RPMI7951 (cell line): ENCODE measurements at places on chromosomes 5 and 9.

GRCh38 chr9:6984941-6985578 lies 227.3 kb downstream of the KDM4C start:
- DNase-seq = no peak

DNA sequence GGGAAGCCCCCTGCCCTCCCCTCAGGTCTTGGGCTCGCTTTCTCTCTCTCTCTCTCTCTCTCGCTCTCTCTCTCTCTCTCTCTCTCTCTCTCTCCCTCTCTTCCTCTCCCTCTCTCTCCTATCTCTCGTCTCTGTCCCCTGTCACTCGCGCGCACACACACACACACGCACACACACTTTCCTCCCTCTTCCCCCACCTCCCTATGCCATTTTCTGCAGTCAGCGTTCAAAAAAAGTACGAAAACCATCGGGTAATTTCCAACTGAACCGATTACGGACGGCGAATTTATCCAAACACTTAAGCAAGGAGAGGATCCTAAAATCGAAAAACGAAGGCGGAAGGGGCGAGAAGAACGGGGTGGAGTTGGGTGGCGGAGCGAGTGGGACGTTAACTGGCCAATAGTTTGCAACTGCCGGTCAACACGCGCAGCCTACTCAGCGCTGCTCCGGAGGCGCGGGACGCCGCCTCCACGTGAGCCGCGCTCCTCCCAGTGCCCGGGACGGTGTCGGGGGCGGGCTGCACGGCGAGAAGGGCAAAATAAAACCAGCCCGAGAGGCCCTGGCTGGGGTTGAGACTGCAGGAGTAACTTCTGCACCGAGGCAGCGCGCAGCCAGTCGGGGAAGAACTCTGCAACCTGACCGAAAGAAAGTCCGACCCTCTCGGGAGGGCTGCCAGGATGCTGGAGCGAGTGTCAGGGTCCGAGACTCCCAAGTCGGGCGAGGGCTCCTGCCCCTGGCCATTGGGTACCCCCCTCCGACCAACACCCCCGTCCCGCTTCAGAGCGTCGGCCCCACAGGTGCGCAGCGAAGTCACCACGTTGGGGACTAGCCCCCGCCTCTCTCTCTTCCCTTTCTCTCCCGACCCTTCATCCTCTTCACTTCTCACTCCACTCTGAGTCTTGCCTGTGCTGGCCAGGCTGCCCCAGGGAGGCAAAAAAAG lies 24.9 kb upstream of the ELAVL2 start:
- peak; percentile 11 for DNase-seq

GRCh38 chr9:120860083-120860482 lies 16.9 kb downstream of the PHF19 start:
- DNase-seq = no peak

DNA sequence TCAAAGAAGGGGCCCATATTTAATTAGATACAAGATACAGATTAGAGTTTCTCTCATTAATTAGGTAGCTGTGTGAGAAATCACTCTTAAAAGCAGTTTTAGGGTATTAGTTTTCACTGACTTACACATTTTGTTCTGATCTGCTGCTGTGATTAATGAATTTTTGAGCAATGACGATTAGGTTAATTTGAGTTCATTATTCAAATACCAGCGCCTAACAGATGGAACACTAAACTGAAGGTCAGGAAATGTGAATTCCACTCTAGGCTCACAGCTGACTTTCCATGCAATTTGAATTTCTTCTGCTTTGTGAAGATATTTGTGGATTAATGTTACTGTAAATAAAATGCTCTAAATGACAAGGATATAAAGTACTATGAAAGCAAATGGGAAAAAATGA lies 380.6 kb downstream of the ADGRV1 start:
- DNase-seq = no peak

GRCh38 chr9:115923410-115923809 lies 230.2 kb upstream of the PAPPA start:
- DNase-seq = no peak

DNA sequence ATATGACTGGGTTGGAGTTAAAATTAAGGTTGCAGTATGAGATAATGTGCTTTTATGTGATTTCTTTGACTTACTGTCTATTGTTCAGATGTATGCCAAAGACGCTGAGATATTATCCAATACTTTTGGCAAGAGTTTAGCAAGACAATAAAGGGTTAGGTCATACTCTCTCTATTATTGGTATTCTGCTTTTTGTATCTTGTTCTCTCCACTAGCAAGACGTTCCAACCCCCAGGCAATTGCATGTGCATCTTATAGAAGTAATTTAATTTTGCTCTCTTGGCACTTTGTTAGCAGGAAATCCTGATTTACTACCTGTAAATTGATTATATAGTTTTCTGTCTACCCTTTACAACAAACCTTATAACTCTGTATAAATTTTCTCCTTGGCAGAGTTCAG lies 1093.6 kb downstream of the CDH9 start:
- no peak for DNase-seq

DNA sequence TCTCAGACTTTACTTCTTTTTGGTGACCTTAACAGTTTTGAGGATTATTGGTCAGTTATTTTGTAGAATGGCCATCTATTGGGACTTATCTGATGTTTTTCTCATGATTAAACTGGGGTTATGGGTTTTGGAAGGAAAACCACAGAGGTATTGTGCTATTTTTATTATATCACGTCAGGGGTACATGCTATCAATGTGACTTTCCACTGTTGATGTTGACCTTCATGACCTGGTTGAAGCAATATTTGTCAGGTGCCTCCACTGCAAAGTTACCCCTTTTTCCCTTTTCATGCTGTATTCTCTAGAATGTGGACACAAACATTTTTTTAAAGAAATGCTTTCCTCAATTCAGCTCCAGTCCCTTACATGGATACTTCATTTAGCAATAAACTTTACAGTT lies 152.8 kb upstream of the TSLP start:
- DNase-seq = no peak

- DNase-seq = no peak
Observed at GRCh38 chr9:136081113-136081825, 13.8 kb downstream of the NACC2 start.

- DNase-seq = no peak
Observed at GRCh38 chr9:4812858-4813257, 20.1 kb downstream of the RCL1 start.

- no peak for DNase-seq
Observed at GRCh38 chr9:26637101-26637500, 255.5 kb downstream of the CAAP1 start.

- DNase-seq = no peak
Observed at GRCh38 chr5:150266871-150267291, 22.7 kb downstream of the CAMK2A start.

- DNase-seq = peak; percentile 28
Observed at GRCh38 chr5:169213479-169213878, 87.5 kb downstream of the SLIT3 start.
